Adrenal gland (tissue), 19 donors: ENCODE measurements at places on chromosomes 6 and 20. TPM values are rescaled to one million over a fixed set of nuclear protein-coding genes. Genes with fewer than 3 reads are reported as not detected.

CSTF1 gene
- 28.7 TPM for total RNA-seq

GHRH gene
- not detected for total RNA-seq

NKX2-4 gene
- not detected for total RNA-seq

TBXT gene
- not detected for total RNA-seq

SUMO4 gene
- total RNA-seq = not detected

- DNase-seq = no peak
Observed at GRCh38 chr20:61601361-61601760, 349.3 kb downstream of the CDH4 start.

DNA sequence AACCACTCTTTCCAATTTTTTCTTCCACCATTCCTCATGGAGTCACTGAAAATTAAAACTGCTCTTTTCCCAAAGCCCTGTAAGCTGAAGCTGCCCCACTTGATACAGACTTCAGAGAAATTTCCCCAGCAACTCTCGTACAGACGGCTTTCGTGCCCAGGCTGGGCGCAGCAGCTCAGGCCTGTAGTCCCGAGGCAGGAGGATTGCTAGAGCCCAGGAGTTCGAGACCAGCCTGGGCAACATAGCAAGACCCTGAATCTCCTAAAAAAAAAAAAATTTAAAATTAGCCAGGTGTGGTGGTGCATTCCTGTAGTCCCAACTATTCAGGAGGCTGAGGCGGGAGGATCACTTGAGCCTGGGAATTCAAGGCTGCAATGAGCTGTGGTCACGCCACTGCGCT is 6.6 kb downstream of the PPDPF start:
- DNase-seq = no peak

GRCh38 chr20:22352019-22352418 is 232.4 kb downstream of the FOXA2 start:
- DNase-seq = no peak

- no peak for DNase-seq
Observed at GRCh38 chr20:33091147-33091546, 11.7 kb downstream of the BPIFB4 start.

DNA sequence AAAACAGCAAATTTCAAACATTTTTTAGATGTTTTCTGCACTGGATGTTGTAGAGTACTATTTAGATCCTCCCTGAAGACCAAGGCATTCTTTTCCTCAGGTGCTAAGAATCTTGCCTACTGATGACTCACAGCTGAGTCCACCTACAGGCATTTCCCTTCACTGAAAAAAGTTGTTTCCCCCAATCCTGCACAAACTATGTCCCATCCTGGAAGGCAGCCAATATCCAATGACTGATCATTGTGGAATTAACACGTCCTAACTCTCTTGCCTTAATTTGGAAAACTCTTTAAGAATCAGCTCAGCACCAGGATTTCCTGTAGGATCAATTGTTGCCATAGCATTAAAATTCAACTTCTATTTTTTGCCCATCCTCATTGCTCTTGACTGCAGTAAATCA is 268.4 kb upstream of the IRAK1BP1 start:
- no peak for DNase-seq

DNA sequence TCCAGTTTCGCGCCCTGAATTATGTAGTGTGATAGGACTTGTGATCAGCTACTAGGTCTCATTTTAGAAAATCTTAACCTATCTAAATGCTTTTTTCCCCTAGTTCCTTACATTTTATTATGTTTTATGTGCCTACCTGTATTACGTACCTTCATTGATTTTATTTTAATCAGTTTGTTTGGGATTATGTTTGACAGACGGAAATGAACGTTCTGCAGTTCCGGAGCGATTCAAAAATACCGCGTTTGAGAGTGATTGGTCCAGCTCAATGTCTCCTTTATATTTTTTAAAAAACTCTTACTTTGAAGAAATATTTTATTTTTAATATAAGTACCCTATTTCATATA is 114.3 kb upstream of the BTN3A2 start:
- DNase-seq = no peak

DNA sequence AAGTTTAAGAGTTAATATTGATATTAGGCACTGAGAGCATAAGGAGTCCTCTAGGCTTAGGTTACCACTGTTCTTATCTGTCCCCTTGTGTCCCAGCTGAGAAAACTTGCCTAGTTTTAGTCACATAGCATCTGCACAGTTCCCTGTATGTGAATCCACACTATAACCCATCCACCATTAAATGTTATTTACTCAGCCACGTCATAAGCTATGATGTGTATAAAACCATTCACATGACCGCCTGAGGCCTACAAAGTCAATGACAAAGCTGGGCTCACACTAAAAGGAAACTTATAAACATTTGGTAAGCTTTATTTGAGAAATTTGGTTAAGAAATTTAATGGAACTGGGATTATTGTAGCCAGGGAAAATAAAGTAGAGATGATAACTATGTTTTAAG is 59.2 kb upstream of the TFAP2D start:
- no peak for DNase-seq

DNA sequence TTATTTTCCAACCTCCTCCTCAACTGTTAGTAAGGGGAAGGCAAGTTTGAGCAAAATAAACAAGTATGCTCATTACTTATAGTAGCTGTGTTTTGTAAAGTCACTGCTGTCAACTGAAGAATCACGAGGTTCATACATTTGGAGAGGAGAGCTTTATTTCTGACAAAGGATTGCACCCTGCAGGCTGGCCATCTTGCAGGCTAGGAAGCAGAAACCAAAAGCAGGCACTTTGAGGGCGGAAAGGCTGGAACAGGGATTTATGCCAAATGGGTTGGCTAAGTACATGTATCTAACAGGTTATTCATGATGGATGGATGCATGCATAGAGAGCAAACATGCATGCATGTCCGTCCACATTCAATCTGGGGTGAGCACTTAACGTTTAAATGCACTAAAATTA is 46.7 kb downstream of the PSMB1 start:
- no peak for DNase-seq

DNA sequence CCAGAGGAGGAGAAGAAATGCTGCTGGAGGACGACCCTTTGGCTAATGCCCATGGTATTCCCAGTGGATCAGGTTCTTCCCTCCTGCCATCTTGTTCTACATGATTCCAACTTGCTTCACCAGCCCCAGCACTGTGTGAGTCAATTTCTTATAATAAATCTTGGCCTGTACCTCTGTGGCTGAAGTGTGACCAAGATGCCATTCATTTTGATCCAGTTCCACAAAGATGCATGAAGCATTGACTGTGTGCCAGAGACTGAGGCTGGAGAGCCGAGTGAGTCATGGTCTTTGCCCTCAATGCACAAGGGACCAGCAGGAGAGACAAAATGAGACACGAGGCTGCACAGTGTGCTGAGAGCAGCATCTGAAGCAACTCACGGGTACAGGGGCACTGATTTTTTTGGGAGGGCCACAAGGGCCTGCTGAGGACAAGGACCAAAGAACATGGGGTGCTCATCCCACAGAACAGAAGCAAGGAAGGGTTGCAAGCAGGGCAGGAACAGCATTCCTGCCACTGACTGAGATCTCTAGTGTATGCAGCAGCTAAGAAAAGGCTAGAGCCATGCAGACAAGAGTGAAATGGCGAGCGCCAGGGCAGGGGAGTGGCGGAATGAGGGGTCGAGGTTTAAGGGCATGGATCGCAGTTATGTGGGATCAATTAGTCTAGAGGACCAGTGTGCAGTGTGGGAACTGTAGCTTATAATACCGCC is 207.0 kb downstream of the THBS2 start:
- DNase-seq = no peak

- no peak for DNase-seq
Observed at GRCh38 chr6:147684906-147685305, 176.4 kb downstream of the SAMD5 start.

DNA sequence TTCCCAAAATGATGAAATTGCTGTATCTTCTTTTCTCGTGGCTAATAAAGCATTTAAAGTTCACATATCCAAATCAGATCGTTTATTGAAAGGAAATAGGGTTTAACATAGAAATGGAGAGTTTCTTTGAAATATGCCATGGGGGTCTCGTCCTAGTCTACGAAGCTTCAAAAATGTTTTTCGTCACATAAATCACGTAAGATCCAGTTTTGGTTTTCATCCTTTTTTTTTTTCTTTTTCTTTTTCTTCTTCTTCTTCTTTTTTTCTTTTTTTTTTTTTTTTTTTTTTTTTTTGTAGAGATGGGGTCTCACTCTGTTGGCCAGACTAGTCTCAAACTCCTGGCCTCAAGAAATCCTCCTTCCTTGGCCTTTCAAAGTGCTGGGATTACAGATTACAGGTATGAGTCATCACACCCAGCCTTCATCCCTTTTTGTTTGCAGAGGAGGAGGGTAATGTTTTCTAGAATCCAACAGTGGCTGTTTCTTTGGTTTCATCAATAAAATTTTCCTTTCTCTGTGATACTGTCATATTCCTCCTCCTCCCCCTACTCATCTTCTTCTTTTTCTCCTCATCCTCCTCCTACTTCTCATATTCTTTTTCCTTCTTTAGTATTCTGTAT is 94.7 kb upstream of the LOC128125822 start:
- no peak for DNase-seq

DNA sequence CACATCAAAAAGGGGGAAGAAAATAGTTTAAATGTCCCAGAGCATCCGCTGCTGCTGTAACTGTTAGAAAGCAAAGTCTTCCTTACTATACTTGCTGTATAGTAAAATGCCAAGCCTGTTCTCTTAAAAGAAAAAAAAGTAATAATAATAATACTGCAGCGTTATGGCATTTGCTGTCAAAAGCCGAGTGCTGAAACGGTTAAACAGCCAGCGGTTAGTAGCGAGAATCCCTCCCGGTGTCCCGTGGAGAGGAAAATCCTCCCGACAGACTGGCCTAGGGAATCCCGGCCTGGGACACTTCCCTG is 19.5 kb upstream of the NFATC2 start:
- DNase-seq = no peak

DNA sequence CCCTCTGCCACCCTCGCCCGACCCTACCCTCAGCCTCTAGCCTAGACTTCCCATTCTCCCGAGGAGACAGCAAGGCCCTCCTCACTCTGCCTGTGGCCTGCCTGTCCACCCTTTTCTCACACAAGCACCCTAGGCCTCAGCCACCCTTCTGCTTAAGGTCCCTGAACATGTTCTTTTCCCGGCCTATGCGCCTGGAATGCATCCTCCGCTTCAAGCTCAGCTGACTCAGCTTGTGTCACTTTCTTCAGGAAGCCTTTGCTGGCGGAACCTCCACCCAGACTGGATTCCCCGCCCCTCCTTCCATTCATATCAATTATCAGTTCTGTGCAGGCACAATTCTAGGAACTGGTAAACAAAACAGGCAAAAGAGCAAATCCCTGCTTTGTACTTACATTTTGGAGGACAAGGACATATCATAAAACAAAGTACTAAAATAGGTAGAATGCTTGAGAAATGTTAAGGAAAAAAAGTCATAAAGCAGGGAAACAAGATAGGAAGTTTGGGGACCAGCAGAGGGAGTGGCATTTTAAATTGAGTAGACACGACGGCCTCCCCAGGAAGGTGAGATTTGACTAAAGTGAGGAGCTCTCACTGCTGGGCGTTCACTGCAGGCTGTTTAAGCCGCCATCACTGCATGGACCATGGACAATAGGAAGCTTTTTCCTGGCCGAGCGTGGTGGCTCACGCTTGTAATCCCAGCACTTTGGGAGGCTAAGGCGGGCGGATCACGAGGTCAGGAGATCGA is 17.9 kb upstream of the SNHG17 start:
- no peak for DNase-seq

- DNase-seq = no peak
Observed at GRCh38 chr6:69622230-69622629, 174.6 kb downstream of the LMBRD1 start.

DNA sequence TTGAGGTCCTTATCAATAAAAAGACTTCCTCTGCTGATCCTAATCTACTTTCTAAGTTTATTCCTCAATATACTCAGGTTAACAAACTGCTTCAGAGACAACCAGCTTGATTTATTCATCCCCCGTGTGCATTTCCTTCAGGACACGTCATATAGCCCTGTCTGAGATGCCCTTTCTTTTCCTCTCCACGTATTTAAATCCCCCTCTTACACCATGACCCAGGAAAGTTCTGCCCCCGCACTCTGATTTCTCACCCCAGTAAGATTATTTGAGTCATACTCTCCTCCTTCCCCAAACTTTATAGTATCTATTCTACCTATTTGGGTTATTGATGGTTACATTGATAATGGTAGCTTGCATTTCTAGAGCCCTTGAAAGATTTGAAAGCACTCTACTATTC is 9.8 kb upstream of the CGA start:
- no peak for DNase-seq

DNA sequence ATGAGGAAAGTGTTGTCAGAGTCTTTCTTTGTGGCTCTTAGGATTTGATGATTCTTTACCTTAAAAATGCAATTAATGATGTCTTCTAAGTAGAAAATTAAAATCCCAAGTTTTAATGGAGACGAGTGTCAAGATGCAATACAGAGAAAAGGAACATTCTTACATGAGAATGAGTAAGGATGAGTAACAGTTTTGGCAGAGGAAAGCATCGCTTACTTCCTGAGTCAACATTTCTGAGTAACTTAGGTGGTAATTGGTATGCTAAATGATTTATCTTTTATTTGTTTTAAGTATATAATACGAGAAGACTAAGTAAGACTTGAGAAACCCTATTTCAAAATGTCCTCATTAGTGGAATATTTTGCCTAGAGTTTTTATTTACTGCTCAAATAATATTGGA is 101.3 kb downstream of the RTN4IP1 start:
- DNase-seq = no peak

GRCh38 chr6:1869769-1870168 is 260.1 kb downstream of the FOXC1 start:
- DNase-seq = no peak

DNA sequence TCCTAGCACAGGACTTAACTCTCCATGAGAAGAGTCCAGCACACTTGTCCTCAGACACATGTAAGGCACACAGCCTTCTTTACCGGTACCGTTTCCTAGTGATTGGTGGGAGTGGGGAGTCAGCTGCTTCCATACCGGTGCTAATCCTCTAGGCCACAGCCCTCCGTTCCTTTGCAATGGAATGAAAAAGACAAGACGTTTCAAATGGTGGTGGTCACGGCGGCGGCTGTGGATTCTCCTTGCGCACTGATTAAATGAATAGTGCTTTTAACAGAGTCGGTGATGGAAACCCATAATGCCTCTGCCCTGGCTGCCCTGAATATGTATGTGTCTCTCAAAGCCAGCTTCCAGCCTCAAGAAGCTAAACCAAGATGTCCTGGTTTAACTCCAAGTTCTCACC is 34.8 kb upstream of the GABRR1 start:
- DNase-seq = no peak

- no peak for DNase-seq
Observed at GRCh38 chr6:142746524-142746923, 198.5 kb downstream of the HIVEP2 start.

GRCh38 chr6:57002197-57002596 is 44.3 kb upstream of the KIAA1586 start:
- no peak for DNase-seq

DNA sequence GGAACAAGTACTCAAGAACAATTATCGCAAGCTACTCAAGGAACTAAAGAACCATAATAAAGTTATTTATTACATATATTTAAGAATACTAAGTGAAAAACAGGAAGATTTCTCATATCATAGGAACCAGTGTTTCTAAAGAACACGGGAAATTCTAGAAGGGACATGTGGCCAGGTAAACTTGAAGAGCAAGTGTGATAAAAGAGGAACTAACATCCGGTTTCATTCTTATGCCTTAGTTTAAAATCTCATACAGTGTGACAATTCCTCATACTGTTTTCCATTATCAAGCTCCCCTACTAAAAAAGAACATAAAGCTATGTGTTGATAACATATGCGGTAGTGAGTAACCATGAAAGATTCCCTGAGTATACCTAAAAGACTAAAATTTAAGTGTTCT is 163.5 kb upstream of the SHLD1 start:
- no peak for DNase-seq

GRCh38 chr20:24392612-24393011 is 76.8 kb upstream of the SYNDIG1 start:
- no peak for DNase-seq

- no peak for DNase-seq
Observed at GRCh38 chr6:43772681-43773049, 2.7 kb downstream of the VEGFA start.
